PC-3 (cell line): ENCODE measurements at places on chromosomes 11 and 22.

DNA sequence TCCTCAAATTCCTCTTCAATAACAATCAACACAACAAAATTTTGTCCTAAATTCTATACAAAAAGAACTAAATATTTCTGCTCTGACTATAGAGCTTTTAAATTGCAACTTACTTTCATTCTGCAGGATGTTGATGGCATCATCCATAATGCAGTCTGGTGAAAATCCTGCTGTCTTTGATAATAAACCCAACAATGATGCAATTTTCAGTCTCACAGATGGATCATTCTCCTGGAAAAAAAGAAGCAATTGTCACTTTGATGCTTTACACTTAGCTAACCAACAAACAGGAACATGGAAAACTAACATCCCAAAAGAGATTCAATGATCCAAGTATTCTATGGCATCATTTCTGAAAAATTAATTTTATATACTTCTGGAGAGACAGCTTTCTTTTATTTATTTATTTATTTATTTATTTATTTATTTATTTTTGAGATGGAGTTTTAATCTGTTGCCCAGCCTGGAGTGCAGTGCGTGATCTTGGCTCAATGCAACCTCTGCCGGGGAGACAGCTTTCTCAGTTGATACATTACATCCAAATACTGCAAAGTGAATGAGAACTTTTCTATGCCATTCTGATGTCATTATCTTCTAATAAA, 13.0 kb downstream of the INTS4 start:
- no peak for DNase-seq

DNA sequence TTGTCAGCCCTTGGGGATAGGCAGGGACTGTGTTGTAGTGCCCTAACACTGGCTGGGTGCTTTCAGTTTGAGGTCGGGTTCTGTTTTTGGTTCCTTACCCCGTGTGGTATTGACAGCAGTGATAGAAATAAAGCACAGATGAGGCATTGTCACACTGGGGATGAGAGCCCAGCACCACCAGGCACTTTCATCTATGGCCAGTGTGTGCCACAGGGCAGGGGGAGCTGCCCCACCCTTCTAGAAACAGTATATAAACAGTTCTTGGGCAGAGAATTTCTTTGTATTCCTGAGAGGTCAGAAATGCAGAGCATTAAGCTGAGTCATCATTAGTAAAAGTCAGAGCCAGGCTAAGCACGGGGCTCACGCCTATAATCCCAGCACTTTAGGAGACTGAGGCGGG, 23.1 kb upstream of the CDC42EP2 start:
- peak; percentile 66 for DNase-seq

- DNase-seq: no peak
Observed at GRCh38 chr11:114889594-114890011, 211.3 kb downstream of the NXPE2 start.

GRCh38 chr22:36467946-36468345, 13.5 kb downstream of the TXN2 start:
- DNase-seq: peak; percentile 89

DNA sequence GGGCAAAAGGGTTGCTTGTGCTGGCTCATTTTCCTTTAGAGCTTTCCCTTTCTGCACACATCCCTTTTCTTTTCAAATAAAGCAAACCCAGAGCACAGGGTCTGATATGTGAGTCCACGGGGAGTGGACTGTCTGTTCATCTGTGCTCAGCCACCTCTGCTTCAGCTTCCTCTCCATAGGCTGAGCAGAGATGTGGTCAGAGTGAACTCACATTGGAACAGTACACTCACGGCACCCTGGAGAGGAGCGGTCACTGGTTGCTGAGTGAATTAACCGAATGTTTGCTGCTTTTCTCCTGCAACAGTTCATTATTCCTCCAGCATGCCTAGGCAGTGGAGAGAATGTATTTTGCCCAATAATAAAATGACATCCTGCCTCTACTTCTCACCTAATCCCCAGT, 36.3 kb upstream of the CABP7 start:
- no peak for DNase-seq

DNA sequence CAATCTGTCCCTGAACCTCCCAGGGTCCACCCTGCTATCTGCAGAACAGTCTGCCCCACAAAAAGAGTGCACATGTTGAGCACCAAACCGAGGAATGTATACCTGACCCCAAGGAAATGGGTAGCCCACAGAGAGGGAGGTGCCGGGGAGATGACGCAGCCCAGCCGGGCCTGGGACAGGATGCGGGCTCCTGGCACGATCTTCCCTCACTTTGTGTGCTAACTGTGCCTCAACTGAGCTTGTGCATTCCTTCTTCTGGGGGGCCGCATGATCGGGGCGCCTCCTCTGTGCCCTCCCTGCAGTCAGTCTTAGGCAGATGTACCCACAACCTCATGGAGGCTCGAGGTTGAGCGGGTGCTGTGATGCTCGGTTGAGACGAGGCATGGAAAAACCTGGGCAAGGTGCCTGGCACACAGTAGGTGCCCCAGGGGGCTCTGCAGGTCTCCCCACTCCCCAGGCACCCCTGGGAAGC, 2.4 kb downstream of the GAS2L1 start:
- DNase-seq: peak; percentile 76

GRCh38 chr11:33620423-33621171, 80.0 kb downstream of the C11orf91 start:
- DNase-seq: peak; percentile 28

- DNase-seq: peak; percentile 92
Observed at GRCh38 chr11:82682003-82682751, 51.5 kb downstream of the FAM181B start.

DNA sequence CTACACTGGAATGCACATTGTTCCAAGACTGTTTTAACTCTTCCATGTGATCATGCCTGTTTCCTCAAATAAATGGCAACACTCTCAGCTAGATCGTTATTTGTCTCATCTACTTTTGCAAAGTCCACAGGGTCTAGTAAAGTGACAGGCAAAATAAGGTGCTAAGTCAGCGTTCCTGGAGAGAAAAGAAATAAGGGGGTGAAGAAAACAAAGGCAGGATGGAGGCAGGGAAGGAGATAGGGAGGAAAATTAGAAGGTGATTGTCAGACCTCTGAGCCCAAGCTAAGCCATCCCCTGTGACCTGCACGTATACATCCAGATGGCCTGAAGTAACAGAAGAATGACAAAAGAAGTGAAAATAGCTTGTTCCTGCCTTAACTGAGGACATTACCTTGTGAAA, 132.1 kb downstream of the RAB38 start:
- no peak for DNase-seq

- peak; percentile 67 for DNase-seq
Observed at GRCh38 chr11:128517451-128518230, 69.7 kb downstream of the ETS1 start.

DNA sequence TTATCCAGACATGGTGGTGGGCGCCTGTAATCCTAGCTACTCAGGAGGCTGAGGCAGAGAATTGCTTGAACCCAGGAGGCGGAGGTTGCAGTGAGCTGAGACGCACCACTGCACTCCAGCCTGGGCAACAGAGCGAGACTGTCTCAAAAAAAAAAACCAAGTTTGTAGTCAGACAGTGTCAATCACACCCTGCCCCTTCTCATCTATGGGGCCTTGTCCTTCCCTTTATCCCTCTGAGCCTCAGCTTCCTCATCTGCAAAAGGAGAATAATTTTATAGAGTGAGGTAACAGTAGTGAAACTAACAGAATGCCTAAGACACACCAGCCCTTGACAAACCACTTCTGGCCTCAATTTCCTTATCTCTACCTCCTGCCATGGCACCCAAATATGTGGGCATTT, 10.7 kb downstream of the BCL9L start:
- no peak for DNase-seq

GRCh38 chr11:73566977-73567755, 30.7 kb downstream of the FAM168A start:
- DNase-seq: no peak

DNA sequence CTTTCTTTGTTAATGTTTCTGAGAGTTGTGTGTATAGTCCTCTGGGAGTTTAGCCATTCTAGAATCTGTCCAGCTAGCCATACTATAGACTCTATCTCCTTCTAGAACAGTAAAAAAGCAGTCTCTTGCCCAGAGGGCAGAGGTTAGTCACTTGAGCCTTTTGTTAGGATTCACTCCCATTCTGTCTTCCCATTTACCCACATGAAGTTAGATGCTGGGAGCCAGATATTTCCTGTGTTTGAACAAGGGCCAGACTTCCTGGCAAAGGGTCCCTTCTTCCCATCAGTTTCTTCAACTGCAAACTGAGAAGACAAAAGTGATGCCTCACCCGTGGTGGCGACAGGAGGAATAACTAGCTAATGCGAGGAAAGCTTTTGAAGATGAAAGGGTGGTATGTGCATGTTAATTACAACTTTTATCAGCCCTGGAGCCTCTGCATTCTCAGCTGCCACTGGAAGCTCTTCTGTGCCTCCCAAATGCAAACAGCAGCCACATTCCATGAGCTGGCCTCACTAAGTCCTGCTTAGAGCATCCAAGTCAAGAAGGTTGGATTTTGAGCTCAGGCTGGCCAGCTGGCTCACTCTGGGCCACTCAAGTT, 12.8 kb downstream of the CD44 start:
- DNase-seq: no peak

- peak; percentile 35 for DNase-seq
Observed at GRCh38 chr11:67033661-67034166, 10.8 kb downstream of the SYT12 start.

GRCh38 chr22:22878801-22879674, 8.6 kb upstream of the IGLL5 start:
- DNase-seq: peak; percentile 3

- DNase-seq: peak; percentile 30
Observed at GRCh38 chr11:120383518-120384155, 47.4 kb downstream of the ARHGEF12 start.

DNA sequence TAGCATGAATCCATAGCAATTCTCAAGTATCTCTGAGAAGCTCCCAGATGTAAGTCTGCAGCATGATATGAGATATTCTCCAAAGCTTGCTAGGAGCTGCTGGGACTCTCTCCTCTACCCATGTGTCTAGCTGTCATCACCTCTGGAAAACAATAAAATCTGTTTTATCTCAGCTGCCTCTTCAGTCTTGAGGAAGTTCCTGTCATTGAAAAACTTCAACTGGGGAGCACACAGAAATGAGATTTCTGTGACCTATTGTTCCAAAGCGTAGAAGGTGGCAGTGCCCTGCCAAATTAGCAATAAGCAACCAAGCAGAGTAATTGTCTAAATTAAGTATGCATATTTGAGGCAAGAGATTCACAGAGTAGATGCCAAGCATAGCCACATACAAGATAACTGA, 1380.6 kb upstream of the RAG2 start:
- DNase-seq: no peak

- DNase-seq: no peak
Observed at GRCh38 chr22:44729391-44730021, 22.9 kb upstream of the ARHGAP8 start.

- peak; percentile 48 for DNase-seq
Observed at GRCh38 chr11:6475936-6476335, 2.2 kb upstream of the TRIM3 start.

DNA sequence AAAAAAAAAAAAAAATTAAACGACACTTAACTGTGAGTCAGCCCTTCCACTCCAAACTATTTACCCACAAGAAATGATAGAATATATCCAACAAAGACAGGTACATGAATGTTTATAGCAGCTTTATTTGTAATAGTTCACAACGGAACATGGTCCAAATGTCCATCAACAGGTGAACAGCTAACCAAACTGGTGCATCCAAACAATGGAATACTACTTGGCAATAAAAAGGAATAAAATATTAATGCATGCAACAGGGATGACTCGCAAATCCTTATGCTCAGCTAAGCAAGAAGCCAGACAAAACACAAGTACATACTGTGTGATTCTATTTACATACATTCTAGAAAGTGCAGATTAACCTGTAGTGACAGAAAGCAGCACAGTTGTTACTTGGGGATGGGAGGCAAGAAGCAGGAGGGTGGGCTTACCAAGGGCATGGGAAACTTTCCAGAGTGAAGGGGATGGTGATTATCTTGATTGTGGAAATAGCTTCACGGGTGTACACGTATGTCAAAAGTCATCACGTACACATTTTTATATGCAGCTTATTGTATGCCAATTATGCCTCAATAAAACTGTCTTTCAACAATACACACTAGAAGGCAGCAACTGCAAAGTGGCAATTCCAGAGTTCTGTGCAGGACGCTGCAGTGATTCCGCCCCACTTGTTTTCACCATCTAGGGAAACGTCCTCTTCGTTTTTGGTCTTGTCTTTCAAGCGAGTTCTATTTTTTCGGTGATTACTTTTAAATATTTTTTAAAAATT, 6.7 kb upstream of the SF1 start:
- no peak for DNase-seq

- DNase-seq: peak; percentile 90
Observed at GRCh38 chr22:31080848-31081649, at the start of gene SMTN. SMTN (plus strand) TSS chr22:31081318; CDS start chr22:31083259, 1,941 bp downstream.

DNA sequence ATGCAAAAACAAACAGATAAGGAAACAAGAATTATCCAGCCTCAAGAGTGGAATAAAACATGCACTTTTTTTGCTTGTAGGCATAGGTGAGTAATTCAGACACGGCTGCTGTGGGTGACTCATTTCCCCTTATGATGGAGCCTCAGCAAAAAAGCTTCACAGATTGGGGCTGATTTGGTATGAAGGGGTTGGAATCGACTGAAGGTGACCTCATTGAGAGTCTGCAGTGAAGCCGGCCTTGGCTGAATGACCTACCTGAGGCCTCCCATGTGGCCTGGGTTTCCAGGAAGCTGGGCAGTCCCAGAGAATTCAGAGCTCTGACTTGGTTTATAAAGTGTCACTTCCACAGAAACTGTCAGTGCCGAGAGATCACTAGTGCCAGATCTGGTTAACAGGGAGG, 34.2 kb upstream of the VPREB1 start:
- DNase-seq: peak; percentile 79

- no peak for DNase-seq
Observed at GRCh38 chr11:122647736-122648275, 7.7 kb upstream of the UBASH3B start.

GRCh38 chr22:33873666-33874065, 46.6 kb downstream of the LARGE1 start:
- no peak for DNase-seq

GRCh38 chr11:9518835-9519410, 54.5 kb upstream of the WEE1 start:
- DNase-seq: no peak

DNA sequence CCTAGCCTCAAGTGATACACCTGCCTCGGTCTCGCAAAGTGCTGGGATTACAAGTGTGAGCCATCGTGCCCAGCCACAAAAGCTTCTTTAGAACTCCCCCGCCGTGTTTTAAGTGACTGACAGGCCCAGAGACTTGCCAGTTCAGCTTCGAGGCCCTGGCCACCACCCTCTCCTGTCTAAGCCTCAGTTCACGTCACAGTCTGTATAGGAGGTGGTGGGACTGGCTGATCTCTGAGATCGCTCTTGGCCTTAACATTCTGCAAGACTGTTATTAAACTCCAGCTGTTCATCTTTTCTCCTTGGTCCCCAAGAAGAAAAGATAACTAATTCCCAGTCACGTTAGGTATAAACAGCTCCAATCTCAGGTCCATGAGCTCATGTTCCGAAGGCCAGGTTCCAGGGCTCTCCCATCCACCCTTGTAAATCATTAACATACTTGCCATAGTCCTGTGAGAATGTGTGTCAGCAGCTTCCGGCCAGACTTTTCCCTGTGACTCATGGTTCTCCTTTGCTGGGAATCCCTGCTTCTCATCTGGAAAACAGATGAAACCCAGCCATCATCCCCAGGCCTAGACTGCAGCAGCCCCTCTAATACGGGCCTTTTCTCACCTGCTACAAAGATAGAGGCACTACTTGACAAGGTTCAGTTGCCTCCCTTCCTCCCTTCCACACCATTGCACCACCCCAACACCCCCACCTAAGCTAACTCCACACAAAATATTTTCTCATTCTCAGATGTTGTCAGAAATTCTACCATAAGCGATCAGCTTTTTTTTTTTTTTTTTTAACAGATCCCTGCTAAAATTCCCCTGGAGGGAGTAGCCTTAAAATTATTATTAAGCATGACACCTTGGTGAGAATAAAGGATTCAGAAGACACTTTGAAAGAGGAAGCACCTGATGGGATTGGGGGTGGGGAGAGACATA, 5.6 kb upstream of the KIAA0930 start:
- peak; percentile 85 for DNase-seq
